ENCODE measurements at places on chromosomes 1 and 21. TPM values are rescaled to one million over a fixed set of nuclear protein-coding genes. Genes with fewer than 3 reads are reported as not detected.

Gene OVAAL
- not detected for total RNA-seq

Gene PPIE
- total RNA-seq: 34.3 TPM

Gene BATF3
- total RNA-seq: 2.8 TPM

Gene AHDC1
- 10.0 TPM for total RNA-seq

Gene ATP1A2
- under 0.01 TPM for total RNA-seq

Gene DHX9
- 129 TPM for total RNA-seq

Gene TRNP1
- total RNA-seq: 3.3 TPM

Gene GJA5
- total RNA-seq: 1.5 TPM

Gene ZNF697
- total RNA-seq: 5.6 TPM

Gene DNASE2B
- not detected for total RNA-seq

Gene CHRM3
- 5.2 TPM for total RNA-seq

Gene FALEC
- total RNA-seq: not detected

Gene SH3D21
- total RNA-seq: 1.3 TPM
